NCI-H510A (cell line): ENCODE measurements at places on chromosomes 11 and 22.

GRCh38 chr22:41523464-41524221, 20.6 kb downstream of the POLR3H start:
- DNase-seq: no peak

- no peak for DNase-seq
Measured at GRCh38 chr11:104946907-104947306, 21.5 kb downstream of the CASP4 start.

DNA sequence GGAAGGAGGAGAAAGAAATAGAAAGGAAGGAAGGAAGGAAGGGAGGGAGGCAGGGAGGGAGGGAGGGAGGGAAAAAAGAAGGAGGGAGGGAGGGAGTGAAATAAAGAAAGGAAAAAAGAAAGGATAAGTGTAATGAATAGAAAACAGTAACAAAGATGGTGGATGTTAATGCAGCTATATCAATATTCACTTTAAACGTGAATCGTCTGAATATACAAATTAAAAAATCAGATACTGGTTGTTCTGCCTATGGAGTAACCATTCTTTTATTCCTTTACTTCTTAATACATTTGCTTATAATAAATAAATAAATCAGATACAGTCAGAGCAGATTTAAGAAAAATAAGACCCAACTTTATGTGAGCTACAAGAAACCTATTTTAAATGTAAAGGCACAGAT, 1520.4 kb downstream of the TBC1D22A start:
- DNase-seq: no peak

DNA sequence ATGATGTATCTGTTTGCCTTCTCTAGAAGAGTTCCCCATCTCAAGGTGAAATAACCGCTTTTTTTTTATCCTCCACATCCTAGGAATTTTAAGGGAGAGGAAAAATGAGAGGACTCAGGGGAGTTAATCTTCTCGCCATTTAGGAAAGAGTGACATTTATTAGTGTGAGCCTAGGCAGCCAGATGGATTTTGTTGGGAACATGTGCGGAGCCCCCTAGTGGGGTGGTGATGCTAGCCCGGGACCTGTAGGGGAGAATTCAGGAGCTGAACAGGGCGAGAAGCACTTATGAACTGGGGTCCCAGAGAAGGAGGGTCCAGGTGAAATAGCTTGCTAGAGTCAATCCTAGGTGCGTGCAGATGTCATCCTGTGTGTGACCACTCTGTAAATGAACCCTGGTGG, 10.7 kb downstream of the IL17RA start:
- DNase-seq: no peak

GRCh38 chr11:131546218-131546895, 175.9 kb downstream of the NTM start:
- DNase-seq: no peak

DNA sequence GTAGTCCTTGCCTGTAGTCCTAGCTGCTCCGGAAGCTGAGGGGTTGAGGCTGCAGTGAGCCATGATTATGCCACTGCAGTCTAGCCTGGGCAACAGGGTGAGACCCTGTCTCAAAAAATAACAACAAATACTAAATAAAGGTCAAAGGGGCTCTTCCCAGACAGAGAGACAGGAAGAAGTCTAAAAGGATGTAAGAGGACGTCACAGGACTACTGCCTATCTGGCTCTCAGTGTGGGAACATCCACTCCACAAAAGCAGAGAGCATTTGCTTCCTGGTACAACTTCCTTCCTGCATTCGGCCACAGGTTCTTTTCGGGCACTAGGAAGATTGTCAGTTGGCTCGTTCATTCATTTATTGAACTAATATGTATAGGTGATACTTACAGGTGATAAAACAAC, 110.6 kb downstream of the SGSM3 start:
- no peak for DNase-seq

GRCh38 chr11:123677510-123677909, 23.1 kb upstream of the SCN3B start:
- DNase-seq: no peak

- no peak for DNase-seq
Measured at GRCh38 chr11:2732940-2733628, 33.3 kb upstream of the KCNQ1OT1 start.

DNA sequence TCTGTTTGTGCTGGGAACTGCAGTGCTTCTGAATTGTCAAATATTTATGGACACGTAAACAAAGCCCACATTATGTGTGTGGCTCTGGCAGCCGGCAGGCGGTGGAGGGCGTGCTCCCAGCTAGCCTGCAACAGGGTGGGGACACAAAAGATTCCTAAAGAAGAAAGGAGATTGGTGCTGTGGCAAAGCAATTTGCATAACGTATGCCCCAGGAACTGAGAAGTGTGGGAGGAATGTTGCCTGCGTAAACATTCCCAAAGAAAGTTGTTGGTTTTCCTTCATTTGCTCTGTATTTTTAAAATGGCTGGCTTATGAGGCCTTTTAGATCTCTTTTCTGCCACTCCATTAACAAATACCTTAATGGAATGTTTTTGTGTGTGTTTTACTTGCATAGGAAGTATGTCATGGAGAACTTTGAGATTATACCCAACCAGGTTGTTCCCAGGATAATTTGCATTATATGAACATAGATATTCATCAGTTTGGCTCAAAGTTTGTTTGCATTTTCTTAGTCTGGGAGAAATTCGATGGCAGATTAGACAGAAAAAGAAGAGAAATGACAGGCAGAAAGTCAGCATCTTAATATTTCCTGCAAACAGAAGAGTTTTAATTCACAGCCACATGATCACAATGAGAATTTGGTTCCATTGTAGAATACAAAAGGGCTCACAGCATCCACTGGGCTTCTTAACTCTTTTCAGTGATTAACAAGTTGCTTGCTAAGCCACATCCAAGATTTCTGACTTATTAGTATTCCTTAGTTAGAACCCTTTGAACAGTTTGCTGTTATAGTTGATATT, 41.8 kb upstream of the DLAT start:
- DNase-seq: no peak

GRCh38 chr11:85040166-85040565, 587.0 kb downstream of the DLG2 start:
- DNase-seq: no peak
